ENCODE measurements at places on chromosomes 5 and 9.

GRCh38 chr5:134464988-134465815 lies 53.5 kb upstream of the CDKN2AIPNL start:
- DNase-seq: no peak
- H3K4me1 ChIP-seq: peaks cover 11% of the 10 kb centered on the region
- H3K27ac ChIP-seq: no peak overlapping the region
- H3K36me3 ChIP-seq: no peaks in the 10 kb centered on the region

DNA sequence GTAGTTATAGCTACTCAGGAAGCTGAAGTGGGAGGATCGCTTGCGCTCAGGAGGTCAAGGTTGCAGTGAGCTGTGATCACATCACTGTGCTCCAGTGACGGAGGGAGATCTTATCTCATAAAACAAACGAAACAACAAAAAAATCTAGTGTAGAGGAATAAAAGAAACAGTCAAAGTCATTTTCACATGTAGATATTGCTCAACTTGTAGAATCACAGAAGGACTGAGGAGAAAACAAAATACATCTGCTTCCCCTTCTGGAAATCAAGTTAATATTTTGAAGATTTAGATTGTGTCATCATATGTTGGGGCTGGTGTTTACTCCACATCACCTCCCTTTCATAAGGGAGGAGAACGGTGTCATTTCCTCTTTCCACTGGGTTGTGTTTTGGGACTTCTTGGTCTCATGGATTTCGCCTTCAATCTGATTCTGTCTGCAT lies 8.2 kb upstream of the SLC46A2 start:
- no peak overlapping the region for H3K27ac ChIP-seq
- peaks cover 4% of the 10 kb centered on the region for H3K4me1 ChIP-seq
- peaks cover 44% of the 10 kb centered on the region for H3K27me3 ChIP-seq
- H3K36me3 ChIP-seq: no peaks in the 10 kb centered on the region

GRCh38 chr5:16774806-16775205 lies 158.0 kb upstream of the RETREG1 start:
- H3K36me3 ChIP-seq: peaks cover 7% of the 10 kb centered on the region
- no peak overlapping the region for H3K4me3 ChIP-seq
- H3K27me3 ChIP-seq: no peaks in the 10 kb centered on the region
- no peak overlapping the region for H3K27ac ChIP-seq
- no peak for DNase-seq

DNA sequence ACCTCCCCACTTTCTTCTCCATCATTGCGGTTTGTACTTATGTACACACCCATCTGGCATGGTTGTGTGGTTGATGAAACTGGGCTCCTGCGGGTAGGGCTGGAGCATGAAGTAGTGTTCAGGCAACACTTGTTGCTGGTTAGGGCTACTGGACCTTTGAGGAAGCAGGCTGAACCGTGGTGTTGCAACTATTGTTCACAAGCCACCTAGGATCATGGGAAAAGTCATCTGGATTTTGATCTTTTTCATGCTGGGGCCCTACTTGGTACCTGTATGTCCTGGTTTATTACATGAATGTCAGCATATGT lies 40.1 kb upstream of the TIFAB start:
- DNase-seq: no peak
- H3K27me3 ChIP-seq: peaks cover 99% of the 10 kb centered on the region
- H3K4me1 ChIP-seq: peaks cover 39% of the 10 kb centered on the region
- H3K4me3 ChIP-seq: no peak overlapping the region
- H3K36me3 ChIP-seq: no peaks in the 10 kb centered on the region

GRCh38 chr9:29613773-29614172 lies 2040.5 kb upstream of the C9orf72 start:
- H3K4me1 ChIP-seq: peaks cover 3% of the 10 kb centered on the region
- H3K27ac ChIP-seq: no peak overlapping the region
- H3K27me3 ChIP-seq: no peaks in the 10 kb centered on the region
- H3K36me3 ChIP-seq: peaks cover 2% of the 10 kb centered on the region
- DNase-seq: no peak
- no peak overlapping the region for H3K4me3 ChIP-seq

- H3K27me3 ChIP-seq: no peaks in the 10 kb centered on the region
- no peaks in the 10 kb centered on the region for H3K36me3 ChIP-seq
- H3K4me1 ChIP-seq: no peaks in the 10 kb centered on the region
- H3K27ac ChIP-seq: no peak overlapping the region
- no peak overlapping the region for H3K4me3 ChIP-seq
- DNase-seq: no peak
Measured at GRCh38 chr5:94209774-94210355, 408.5 kb downstream of the KIAA0825 start.

DNA sequence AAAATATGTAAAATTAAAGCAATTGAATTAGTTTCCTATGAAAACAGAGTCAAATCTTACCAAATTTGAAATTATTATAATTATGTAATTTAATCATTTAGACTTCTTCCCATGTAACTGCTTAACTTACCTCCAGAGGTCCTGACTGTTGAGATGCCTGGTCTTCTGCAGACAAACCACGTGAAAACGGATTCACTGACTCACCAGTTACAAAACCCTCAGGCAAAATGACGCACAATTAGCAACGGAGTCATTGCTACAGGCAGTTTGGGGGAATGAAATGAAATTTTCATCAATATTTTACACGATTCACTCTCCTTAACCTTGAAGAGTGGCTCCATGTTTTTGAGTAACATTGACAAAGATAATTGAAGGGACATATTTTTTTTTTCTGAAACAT lies 460.8 kb downstream of the MTRR start:
- DNase-seq: no peak
- H3K36me3 ChIP-seq: no peaks in the 10 kb centered on the region
- no peak overlapping the region for H3K27ac ChIP-seq
- H3K4me1 ChIP-seq: peaks cover 3% of the 10 kb centered on the region
- no peaks in the 10 kb centered on the region for H3K27me3 ChIP-seq
- H3K4me3 ChIP-seq: no peak overlapping the region

- no peak overlapping the region for H3K4me3 ChIP-seq
- no peak for DNase-seq
- peaks cover 54% of the 10 kb centered on the region for H3K27me3 ChIP-seq
- no peak overlapping the region for H3K27ac ChIP-seq
- H3K36me3 ChIP-seq: no peaks in the 10 kb centered on the region
- H3K4me1 ChIP-seq: no peaks in the 10 kb centered on the region
Measured at GRCh38 chr9:130259044-130259443, 6.5 kb upstream of the HMCN2 start.

- no peak overlapping the region for H3K4me3 ChIP-seq
- no peak overlapping the region for H3K27ac ChIP-seq
- H3K4me1 ChIP-seq: no peaks in the 10 kb centered on the region
- H3K36me3 ChIP-seq: peaks cover 12% of the 10 kb centered on the region
- no peaks in the 10 kb centered on the region for H3K27me3 ChIP-seq
- DNase-seq: no peak
Measured at GRCh38 chr9:8351436-8351835, 551.9 kb upstream of the DMAC1 start.

GRCh38 chr5:81300921-81301270 lies 491 bp upstream of the ZCCHC9 start:
- H3K4me3 ChIP-seq: peak overlapping the region; percentile 92
- no peaks in the 10 kb centered on the region for H3K27me3 ChIP-seq
- peaks cover 3% of the 10 kb centered on the region for H3K36me3 ChIP-seq
- H3K4me1 ChIP-seq: peaks cover 29% of the 10 kb centered on the region
- peak overlapping the region; percentile 91 for H3K27ac ChIP-seq
- DNase-seq: no peak

DNA sequence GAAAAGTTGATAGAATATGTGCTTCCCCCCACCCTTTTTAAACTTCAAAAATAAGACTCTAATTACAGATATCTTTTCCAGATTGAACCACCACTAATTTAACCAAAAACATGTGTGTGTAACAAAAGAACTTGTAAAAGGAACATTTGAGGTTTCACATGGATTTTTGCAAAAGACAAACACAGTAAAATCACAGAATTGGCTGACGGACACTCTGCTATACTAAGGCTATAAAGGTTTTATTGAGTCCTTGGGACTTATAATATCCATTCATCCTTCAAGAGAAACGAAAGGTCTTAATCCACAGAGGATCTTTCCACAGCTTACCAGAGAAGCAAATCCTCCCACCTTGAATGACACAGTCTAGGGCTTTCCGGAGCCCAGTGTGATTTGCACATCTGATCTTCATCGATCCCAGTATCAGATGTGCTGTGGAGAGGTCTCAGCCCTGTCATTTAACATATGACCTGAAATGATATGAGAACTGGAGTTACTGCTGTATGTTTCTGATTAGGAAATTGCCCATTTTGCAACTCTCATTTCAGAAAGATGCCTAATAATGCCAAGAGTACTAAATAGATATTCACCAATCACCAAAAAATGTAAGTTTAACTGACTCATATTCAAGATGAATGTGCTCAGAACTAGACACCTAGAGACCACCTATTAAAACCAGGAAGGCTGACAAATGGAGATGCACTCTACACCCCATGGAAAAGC lies 256.5 kb upstream of the FBXL7 start:
- H3K4me1 ChIP-seq: no peaks in the 10 kb centered on the region
- no peak overlapping the region for H3K4me3 ChIP-seq
- peaks cover 3% of the 10 kb centered on the region for H3K36me3 ChIP-seq
- no peak overlapping the region for H3K27ac ChIP-seq
- H3K27me3 ChIP-seq: no peaks in the 10 kb centered on the region

DNA sequence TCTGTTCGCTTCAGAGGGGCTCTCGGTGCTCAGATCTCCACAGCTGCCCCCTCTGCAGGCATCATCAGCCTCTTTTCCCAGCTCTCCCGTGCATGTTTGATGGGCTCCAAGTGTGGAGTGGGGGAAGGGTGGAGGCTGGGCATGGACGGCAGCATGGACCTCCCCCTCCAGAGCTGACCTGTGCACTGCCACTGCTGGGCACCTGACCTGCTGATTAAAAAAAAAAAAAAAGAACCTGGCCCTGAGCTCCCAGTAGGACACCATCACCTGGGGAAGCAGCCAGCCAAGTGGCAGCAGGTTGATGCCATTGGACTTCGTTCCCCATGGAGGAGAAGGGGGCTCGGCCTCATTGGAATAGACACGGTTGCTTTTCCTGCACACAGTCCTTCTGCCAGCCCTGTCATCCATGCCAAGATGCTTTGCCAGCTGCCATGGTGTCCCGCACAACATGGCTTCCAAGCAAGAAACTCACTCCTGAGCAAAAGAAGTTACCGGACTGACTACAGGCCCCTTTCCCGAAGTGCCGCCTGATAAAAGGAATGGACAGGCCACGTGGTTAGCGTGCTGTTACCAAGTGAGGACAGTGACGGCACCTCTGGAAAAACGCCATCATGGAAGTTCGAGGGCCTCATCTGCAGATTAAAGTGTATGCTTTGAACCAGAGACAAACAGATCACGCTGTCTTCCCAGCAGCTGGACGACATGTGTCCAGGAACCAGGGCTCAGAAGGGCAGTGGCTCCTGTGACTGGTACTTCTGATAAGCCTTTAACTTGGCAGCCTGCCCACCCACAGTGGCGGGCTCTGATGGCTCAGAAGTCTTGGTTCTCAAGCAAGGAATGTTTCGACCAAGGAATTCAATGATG lies 14.7 kb upstream of the BRD3OS start:
- H3K36me3 ChIP-seq: peaks cover 12% of the 10 kb centered on the region
- no peak for DNase-seq
- no peaks in the 10 kb centered on the region for H3K4me1 ChIP-seq
- no peak overlapping the region for H3K27ac ChIP-seq

DNA sequence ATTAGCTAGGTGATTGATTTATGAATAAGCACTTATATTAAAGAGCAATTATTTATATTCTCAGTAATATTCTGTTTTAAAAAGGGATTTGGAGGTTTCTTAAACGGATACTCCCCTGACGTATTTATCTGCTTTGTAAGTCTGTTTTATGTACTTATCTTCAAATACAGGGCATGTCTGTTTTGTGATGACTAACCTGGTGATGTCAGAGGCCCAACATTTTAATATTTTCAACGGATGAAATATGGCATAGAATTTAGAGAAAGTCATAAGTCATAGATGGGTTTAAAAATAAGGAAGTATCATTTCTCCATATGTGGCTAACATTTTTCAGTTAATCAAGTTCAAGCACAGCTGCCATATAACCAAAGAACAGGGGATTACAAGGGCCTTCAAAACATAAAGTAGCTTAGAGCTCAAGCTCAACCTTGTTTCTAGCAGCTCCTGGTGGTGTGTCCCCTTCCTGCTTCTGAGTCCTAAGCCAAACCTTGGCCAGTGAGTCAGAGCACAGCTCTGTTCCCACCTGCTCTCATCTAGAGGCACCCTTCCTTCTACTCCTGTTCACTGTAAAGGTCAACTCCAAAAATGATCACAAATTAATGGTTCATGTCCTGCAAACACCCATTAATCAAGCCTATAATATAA lies 131.4 kb downstream of the OXCT1 start:
- H3K36me3 ChIP-seq: peaks cover 39% of the 10 kb centered on the region
- no peaks in the 10 kb centered on the region for H3K4me1 ChIP-seq
- no peak for DNase-seq
- H3K27ac ChIP-seq: no peak overlapping the region

DNA sequence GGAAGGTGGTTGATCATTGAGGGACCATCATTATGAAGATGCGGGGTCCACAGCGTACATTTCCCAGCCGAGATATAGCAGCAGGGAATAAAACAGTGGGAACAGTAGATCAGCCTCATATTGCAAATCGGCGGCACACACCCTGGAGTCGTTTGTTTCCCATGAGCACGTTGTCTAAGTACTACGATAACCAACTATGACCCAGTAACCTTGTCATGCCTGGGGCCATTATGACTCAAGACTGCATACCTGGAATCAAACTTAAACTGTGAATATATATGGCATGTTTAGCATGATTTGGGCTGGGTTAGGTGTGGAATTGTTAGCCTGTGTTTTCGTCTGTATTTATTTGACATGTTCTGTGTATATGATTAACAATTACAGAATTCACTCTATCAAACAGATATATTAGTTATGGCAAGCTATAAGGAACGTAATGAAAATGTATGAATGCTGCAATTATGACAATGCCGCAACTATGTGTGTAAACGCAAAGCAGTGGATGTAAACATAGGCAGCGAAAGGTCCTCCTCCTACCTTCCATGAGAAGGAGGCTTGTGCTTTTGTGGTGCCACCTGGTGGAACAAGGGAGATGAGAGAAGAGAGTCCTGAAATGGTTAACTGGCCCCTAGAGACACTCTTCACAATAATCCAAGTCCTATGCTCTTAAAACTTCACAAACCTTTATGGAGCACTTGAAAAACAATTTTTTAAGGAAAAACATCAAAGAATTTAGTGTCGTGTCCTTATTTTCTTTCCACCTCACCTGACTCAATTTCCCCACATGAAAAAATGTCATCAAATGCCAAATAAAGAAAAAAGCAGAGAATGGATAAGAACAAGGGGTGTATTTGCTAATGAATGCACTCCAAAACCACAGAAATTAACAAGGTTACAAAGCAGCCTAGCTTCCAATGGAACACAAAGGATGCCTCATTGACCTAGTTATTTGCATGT lies 47.1 kb downstream of the SEMA5A start:
- no peaks in the 10 kb centered on the region for H3K27me3 ChIP-seq
- H3K27ac ChIP-seq: no peak overlapping the region
- H3K4me1 ChIP-seq: peaks cover 19% of the 10 kb centered on the region
- H3K36me3 ChIP-seq: peaks cover 5% of the 10 kb centered on the region
- DNase-seq: no peak
